ENCODE measurements at places on chromosomes 1 and 21.

- H3K4me1 ChIP-seq, result peaks cover 47% of the 10 kb centered on the region
- DNase-seq, result no peak
- H3K4me3 ChIP-seq, result peak overlapping the region; percentile 86
- peaks cover 6% of the 10 kb centered on the region for H3K36me3 ChIP-seq
- H3K27ac ChIP-seq, result peak overlapping the region; percentile 74
Observed at GRCh38 chr1:145963265-145964019, 933 bp downstream of the ANKRD34A start.

DNA sequence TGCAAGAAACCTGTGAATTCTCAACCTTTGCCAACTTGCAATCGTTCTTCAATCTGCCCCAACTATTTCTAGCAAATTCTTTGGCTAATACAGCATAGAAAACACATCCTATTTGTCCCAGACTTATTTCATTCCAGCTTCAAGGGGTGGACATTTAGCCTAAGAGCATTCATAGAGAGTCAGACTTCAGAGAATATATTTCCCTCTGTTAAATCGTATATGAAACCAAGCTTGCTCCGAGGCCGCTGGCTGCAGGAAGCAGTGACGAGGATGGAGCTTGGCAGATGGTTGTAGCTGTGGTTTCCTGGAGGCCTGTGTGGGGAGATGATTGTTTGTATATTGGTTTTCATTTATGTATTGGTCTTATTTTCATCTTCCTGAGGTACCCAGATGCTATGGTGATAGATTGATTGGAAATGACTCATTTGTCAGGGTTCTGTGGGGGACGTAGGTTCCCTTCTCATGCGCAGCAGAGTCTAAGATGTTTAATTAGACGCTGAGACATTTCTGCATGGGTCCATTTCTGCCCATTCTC, 26.1 kb downstream of the MAN1C1 start:
- peaks cover 10% of the 10 kb centered on the region for H3K4me1 ChIP-seq
- H3K4me3 ChIP-seq, result peak overlapping the region; percentile 25
- no peak for DNase-seq
- peaks cover 31% of the 10 kb centered on the region for H3K27me3 ChIP-seq
- H3K27ac ChIP-seq, result no peak overlapping the region

GRCh38 chr1:166136699-166137401, 30.0 kb downstream of the FAM78B start:
- H3K36me3 ChIP-seq, result no peaks in the 10 kb centered on the region
- no peak overlapping the region for H3K4me3 ChIP-seq
- H3K4me1 ChIP-seq, result no peaks in the 10 kb centered on the region
- DNase-seq, result no peak

GRCh38 chr1:211534545-211535291, 42.8 kb upstream of the RD3 start:
- H3K27ac ChIP-seq, result peak overlapping the region; percentile 72
- no peaks in the 10 kb centered on the region for H3K36me3 ChIP-seq
- DNase-seq, result no peak
- H3K27me3 ChIP-seq, result peaks cover 3% of the 10 kb centered on the region

DNA sequence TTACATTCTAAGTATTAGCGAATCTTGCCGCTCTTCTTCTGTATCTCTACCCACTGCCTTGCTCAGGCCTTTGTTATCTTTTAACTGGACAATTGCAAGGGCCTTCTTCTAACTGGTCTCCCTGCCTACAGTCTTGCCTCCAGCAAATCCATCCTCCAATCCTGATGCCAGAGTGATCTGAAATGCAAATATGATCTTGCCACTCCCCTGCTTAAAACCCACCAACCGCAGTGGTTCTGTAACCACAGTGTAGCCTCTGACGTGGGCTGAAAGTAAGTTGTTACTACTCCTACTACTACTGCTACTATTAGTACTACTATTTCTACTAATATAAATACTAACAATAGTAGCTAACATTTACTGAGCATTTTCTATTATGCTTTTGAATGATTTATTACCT, 12.4 kb downstream of the MOV10 start:
- H3K4me1 ChIP-seq, result peaks cover 8% of the 10 kb centered on the region
- no peak for DNase-seq
- no peaks in the 10 kb centered on the region for H3K27me3 ChIP-seq
- H3K27ac ChIP-seq, result no peak overlapping the region
- H3K4me3 ChIP-seq, result no peak overlapping the region
- H3K36me3 ChIP-seq, result peaks cover 7% of the 10 kb centered on the region

- peaks cover 3% of the 10 kb centered on the region for H3K27me3 ChIP-seq
- no peaks in the 10 kb centered on the region for H3K36me3 ChIP-seq
- H3K4me3 ChIP-seq, result no peak overlapping the region
- H3K27ac ChIP-seq, result no peak overlapping the region
Observed at GRCh38 chr1:200528858-200529606, 91.5 kb downstream of the KIF14 start.

DNA sequence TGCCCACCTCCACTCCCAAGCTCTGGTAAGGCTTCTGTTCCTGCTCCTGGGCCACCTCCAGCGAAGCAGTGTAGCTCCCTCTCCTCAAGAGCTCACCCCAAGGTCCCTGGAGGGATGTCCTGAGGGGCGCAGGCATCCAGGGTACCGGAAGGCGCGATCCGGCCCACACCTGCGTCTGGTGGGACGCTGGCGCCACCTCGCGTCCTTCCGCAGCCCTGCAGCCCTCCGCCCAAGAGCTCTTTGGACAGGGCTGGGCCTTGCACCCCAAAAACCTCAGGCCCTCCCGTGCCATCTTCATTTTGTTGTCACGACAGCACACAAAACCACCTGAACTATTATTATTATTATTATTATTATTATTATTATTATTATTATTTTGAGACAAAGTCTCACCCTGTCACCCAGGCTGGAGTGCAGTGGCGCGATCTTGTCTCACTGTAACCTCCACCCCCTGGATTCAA, 49.2 kb upstream of the PAX7 start:
- DNase-seq, result peak; percentile 32
- peaks cover 18% of the 10 kb centered on the region for H3K27me3 ChIP-seq
- H3K36me3 ChIP-seq, result no peaks in the 10 kb centered on the region
- no peak overlapping the region for H3K27ac ChIP-seq

GRCh38 chr1:20119347-20119746, at the start of gene PLA2G2D:
Gene PLA2G2D, minus strand, starts transcription at chr1:20119536. Its CDS starts 38 bp downstream, at chr1:20119498.
- H3K27ac ChIP-seq, result peak within 1 kb of the TSS; percentile 74
- peaks cover 33% of the 10 kb centered on the region for H3K4me1 ChIP-seq
- H3K4me3 ChIP-seq, result peak within 1 kb of the TSS; percentile 69

DNA sequence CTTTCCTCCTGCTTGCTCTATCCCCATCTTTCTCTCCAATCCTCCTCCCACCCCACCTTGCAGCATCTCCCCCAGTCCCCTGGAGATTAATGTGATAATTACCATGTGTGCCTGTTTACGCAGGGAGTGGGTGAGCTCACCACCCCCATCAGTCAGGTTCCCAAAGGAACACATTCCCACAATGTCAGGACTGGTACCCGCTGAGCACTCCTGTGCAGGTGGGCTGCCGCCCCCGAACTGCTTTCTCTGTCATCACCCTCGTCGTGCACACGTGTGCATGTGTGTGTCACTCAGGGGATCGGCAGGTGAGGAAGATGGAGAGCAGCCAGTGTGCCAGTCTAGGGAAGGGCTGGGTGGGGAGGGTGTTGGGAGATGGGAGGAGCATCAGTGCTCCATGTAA, 163.4 kb downstream of the CACNA1E start:
- H3K27ac ChIP-seq, result no peak overlapping the region
- no peak for DNase-seq
- no peaks in the 10 kb centered on the region for H3K36me3 ChIP-seq
- H3K4me3 ChIP-seq, result no peak overlapping the region
- H3K4me1 ChIP-seq, result peaks cover 2% of the 10 kb centered on the region
- peaks cover 8% of the 10 kb centered on the region for H3K27me3 ChIP-seq

DNA sequence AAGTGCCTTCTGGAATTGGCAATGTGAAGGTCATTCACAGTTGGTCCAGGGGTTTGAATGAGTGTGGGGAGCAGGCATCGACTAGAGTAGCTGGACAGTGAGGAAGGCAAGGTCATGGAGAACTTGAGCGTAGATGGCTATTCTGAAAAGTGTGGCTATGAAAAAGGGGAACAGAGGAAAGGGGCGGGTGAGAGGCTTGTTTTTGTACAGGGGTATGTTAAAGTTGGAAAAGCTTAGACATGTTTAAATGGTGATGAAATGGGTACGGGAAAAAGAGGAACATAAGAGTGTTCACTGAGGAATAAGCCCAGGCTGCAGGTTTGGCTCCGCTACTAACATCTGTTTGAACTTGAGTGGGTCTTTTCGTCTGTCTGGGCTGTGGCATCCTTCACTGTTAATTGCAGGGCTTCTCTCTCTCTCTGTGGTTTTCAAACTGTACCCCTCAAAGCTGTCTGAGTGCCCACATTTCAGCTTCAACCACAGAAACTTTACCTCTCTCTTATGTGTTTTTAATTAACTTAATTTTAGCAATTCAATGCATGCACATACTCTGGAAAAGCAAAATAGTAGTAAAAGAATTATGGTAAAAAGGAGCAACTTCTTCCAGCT, 70.8 kb upstream of the COA6 start:
- no peaks in the 10 kb centered on the region for H3K4me1 ChIP-seq
- no peak overlapping the region for H3K4me3 ChIP-seq
- H3K36me3 ChIP-seq, result no peaks in the 10 kb centered on the region
- H3K27me3 ChIP-seq, result peaks cover 7% of the 10 kb centered on the region

GRCh38 chr1:31436596-31437432, 23.8 kb downstream of the SERINC2 start:
- peaks cover 9% of the 10 kb centered on the region for H3K4me1 ChIP-seq
- no peak overlapping the region for H3K27ac ChIP-seq
- no peaks in the 10 kb centered on the region for H3K36me3 ChIP-seq
- H3K27me3 ChIP-seq, result peaks cover 16% of the 10 kb centered on the region

DNA sequence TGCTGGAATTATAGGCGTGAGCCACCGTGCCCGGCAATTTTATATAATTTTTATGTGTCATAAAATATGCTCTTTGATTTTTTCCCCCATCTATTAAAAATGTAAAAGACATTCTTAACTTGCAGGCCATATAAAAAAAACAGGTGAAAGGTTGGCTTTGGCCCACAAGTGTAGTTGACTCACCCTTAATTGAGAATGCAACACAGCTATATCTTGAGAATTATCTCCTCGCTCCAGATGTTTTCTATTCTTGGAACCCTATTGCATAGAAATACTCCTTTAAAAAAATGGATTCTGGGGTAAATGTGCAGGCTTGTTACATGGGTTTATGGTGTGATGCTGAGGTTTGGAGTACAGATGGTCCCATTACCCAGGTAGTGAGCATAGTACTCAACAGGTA, 112.0 kb downstream of the ST3GAL3 start:
- H3K36me3 ChIP-seq, result peaks cover 57% of the 10 kb centered on the region
- no peak for DNase-seq
- no peaks in the 10 kb centered on the region for H3K27me3 ChIP-seq

GRCh38 chr1:150985179-150985825, 3.2 kb downstream of the ANXA9 start:
- no peaks in the 10 kb centered on the region for H3K36me3 ChIP-seq
- H3K4me1 ChIP-seq, result no peaks in the 10 kb centered on the region
- no peaks in the 10 kb centered on the region for H3K27me3 ChIP-seq
- H3K27ac ChIP-seq, result no peak overlapping the region
- H3K4me3 ChIP-seq, result no peak overlapping the region

- H3K27me3 ChIP-seq, result peaks cover 15% of the 10 kb centered on the region
- no peak overlapping the region for H3K27ac ChIP-seq
- DNase-seq, result no peak
- H3K4me3 ChIP-seq, result no peak overlapping the region
Observed at GRCh38 chr1:221397141-221397540, 344.7 kb downstream of the DUSP10 start.

- H3K27ac ChIP-seq, result no peak overlapping the region
- H3K36me3 ChIP-seq, result no peaks in the 10 kb centered on the region
- no peaks in the 10 kb centered on the region for H3K4me1 ChIP-seq
- H3K4me3 ChIP-seq, result no peak overlapping the region
- no peak for DNase-seq
Observed at GRCh38 chr1:48617252-48617651, 145.2 kb upstream of the SPATA6 start.

GRCh38 chr1:228448372-228448771, 31.7 kb upstream of the TRIM17 start:
- peaks cover 10% of the 10 kb centered on the region for H3K4me1 ChIP-seq
- H3K4me3 ChIP-seq, result no peak overlapping the region
- H3K36me3 ChIP-seq, result peaks cover 2% of the 10 kb centered on the region
- peaks cover 25% of the 10 kb centered on the region for H3K27me3 ChIP-seq

GRCh38 chr1:39086386-39086785, 60.2 kb downstream of the NDUFS5 start:
- H3K36me3 ChIP-seq, result no peaks in the 10 kb centered on the region
- peaks cover 10% of the 10 kb centered on the region for H3K4me1 ChIP-seq
- peaks cover 6% of the 10 kb centered on the region for H3K27me3 ChIP-seq
- H3K4me3 ChIP-seq, result no peak overlapping the region

GRCh38 chr21:14888202-14888601, 176.6 kb downstream of the NRIP1 start:
- H3K27ac ChIP-seq, result no peak overlapping the region
- H3K27me3 ChIP-seq, result peaks cover 1% of the 10 kb centered on the region
